ENCODE measurements at places on chromosomes 2 and 18.

- no peak for DNase-seq
Measured at GRCh38 chr18:57947117-57947516, 96.9 kb upstream of the NEDD4L start.

- DNase-seq: no peak
Measured at GRCh38 chr2:181004647-181005325, 24.4 kb downstream of the UBE2E3 start.

- no peak for DNase-seq
Measured at GRCh38 chr2:62293490-62294271, 97.8 kb downstream of the B3GNT2 start.

DNA sequence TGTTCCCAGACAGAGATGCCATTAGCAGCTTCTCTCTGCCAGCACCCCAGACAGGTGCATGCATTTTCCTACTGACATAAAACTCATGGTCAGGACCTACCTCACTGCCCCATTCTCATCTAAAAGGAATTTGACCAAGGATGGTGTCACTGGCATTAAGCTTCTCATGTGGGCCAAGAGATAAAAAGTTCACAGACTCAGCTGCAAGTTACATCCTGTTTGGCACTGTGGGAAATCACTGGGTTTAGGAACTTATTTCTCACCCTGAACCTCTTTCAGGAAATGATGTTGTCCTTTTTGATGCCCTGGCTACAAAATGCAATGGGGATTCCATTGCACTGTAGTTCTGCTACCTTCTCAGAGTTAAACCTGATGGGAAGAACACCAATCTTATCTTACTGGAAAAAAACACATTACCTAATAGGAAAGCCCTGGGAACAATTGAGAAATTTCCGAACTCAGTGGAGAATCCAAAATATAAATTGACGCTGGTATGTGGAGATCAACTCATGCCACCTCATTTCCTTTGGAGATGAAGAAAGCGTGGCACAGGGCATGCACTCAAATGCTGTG lies 252.1 kb upstream of the COPS8 start:
- DNase-seq: no peak

GRCh38 chr18:76619261-76619620 lies 124.2 kb upstream of the ZNF516 start:
- no peak for DNase-seq

DNA sequence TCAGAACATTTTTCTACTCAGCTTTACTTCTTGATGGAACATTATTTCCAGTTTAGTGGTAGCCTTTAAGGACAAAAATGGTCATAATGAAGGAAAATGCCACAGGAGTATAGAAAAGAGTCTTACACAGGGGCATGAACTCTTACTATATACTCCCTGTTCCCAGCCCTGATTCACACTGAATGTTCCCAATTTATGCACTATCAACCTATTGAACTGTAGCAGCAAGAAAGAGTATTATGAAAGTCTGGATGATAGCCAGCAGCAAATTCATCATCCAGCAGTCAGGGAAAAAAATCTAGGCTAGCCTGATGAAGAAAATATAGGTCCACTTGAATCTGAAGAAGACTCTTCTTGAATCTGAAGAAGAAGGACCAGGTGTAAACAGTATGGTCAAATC lies 1170.3 kb upstream of the CHAC2 start:
- no peak for DNase-seq

DNA sequence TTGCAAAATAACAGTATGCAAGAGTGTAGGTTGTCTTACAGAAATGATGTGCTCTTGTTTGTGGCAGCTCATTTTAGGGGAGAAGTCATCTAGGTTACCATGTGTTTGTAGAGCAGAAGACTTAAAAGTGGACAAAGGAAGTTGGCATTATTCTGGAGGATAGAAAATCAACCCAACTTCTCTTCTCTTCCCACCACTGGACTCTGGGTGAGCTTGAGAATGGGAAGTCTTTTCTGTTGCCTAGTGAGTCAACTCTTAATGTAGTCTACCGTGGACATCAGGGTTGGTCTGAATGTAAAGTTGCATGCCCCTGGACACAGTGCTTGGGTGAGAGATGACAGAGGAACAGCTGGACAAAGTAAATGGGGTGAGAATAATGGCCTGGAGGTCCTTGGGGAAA lies 98.3 kb downstream of the FMNL2 start:
- DNase-seq: no peak

GRCh38 chr18:48667276-48668254 lies 128.7 kb downstream of the CTIF start:
- no peak for DNase-seq

GRCh38 chr2:197992482-197993133 lies 188.2 kb downstream of the PLCL1 start:
- DNase-seq: no peak

DNA sequence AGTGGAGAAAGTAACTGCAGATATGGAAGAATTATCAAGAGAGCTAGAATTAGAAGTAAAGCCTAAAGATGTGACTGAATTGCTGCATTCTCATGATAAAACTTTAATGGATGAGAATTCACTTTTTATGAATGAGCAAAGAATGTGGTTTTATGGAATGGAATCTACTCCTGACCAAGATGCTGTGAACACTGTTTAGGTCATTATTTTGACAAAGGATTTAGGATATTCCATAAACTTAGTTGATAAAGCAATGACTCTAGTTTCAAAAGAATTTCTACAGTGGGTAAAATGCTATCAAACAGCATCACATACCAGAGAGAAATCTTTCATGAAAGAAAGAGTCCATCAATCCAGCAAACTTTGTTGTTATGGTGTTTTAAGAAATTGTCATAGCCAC lies 1317.7 kb upstream of the ACVR2A start:
- no peak for DNase-seq

DNA sequence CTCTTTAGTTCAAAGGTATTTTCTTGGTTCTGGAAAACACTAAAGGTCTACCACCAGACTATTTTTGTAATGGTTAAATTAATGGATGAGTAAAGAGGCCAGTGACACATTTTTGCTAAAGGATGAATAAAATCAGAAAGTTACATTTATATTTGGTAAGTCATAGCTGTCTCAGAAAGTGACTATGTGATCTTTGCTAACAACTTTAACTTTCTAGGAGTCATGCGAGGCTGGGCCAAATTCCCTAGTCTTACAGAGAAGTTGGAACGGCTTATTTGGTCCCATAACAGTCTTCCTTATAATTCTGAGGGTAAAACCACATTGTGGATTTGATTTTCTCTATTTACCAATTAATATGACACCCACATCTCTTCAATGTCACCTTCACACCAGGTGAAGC lies 198.1 kb downstream of the PDE1A start:
- no peak for DNase-seq

GRCh38 chr2:197799068-197799467 lies 5.3 kb upstream of the PLCL1 start:
- DNase-seq: no peak

DNA sequence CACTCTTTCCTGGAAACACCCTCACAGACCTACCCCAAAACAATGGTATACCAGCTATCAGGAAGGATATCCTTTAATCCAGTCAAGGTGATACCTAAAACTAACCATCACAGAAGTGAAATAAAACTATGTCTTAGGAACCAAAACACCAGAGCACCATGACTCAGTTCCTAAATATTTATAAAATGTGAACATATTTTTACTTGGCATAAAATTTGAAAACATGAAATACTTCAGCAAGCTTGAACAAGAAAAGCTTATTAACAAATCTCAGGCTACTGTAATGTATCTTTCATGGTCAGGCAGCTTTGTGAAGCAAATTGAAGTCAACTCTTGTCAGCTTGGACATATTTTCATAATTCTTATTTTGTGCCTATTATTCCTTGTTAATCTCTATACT lies 440.8 kb upstream of the CDH20 start:
- DNase-seq: no peak

DNA sequence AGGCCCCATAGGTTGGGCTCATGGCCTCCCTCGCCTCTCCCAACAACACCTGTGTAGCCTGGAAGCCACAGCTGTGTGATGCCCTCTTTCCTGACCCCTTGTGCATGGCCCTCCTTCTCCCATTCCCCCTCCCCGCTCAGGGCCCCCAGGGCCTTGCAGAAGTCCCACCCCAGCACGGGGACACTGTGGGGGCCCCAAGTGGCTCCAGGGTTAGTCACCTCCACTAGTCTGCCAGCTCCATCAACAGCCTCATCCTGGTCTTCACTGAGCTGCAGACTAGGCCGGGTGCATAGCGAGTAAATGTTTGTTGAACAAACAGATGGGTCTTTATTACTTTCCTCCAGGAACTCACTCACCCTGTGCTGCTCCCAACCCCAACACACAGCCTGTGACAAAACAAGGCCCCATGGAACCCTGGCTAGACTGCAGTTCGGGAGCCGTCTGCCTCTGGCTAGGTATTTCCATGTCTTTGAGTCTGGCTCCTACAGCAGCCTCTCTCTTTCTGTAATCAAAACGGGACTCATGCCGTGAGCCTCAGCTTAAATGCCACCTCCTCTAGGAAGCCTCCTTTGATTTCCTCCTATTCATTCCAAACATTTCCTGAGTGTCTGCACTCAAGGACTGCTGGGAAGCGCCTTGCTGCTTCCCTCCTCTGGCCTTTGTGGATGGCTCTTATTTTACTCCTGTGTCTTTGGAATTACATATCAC lies 109.9 kb upstream of the ID2 start:
- no peak for DNase-seq

GRCh38 chr18:59822612-59823550 lies 76.9 kb upstream of the PMAIP1 start:
- DNase-seq: no peak

DNA sequence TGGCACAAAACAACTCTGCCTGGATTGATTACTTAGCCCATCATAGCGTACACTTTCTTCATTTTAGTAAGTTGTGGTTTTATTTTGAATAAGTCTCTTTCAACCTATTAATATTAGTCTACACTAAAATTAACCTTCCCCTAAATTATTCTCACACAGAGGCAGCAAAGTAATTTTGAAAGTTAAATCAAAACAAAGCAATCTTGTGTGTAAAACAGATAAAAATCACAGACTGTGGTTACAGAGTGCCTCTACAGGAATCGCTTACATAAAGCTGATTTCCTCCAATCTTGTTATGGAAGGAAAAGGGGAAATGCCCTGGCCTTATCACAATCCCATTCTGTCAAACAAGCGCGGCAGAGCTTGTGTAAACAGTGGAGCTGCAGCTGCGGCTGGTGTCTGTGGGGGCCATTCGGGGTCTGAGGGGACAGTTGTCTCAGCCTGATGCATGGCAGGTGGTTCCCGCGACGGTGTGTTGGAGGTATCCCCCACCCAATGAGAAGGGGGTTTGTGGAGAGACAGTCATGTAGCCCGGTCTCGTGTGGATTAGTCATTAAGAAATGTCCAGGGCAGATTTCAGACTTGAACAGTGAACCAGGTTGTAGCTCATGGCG lies 42.1 kb downstream of the BCL2L11 start:
- DNase-seq: no peak

- DNase-seq: no peak
Measured at GRCh38 chr2:144012304-144012703, 507.6 kb downstream of the ZEB2 start.

DNA sequence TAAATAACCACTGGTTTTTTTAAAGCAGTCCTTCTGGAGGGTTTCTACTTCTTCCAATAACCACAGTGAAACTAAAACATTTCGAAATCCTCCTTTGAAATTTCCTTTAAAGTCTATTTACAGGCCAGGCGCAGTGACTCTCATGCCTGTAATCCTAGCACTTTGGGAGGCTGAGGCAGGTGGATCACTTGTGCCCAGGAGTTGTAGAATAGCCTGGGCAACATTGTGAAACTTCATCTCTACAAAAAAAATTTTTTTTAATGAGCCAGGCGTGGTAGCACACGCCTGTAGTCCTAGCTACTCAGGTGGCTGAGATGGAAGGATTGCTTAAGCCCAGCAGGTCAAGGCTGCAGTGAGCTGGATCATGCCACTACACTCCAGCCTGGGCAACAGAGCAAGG lies 15.2 kb downstream of the KIDINS220 start:
- no peak for DNase-seq

DNA sequence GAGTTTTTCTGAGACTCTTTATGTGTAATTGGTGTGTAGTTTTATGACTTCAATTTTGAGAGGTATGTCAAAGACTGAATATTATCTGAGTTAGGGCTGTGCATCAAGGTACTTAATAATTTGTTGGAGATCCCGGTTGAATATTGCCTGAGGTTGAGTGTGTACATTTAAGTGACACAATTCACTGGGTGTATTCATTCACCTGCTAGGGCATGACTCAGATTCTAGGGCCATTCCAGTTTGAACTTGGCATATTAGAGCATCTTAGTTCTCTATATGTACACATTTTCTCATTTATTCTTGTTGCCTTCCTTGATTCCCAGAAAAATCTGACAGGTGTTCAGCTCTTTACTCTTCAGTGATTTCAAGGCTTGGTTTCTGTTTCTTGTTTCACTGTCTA lies 12.5 kb downstream of the MAP4K4 start:
- DNase-seq: no peak

DNA sequence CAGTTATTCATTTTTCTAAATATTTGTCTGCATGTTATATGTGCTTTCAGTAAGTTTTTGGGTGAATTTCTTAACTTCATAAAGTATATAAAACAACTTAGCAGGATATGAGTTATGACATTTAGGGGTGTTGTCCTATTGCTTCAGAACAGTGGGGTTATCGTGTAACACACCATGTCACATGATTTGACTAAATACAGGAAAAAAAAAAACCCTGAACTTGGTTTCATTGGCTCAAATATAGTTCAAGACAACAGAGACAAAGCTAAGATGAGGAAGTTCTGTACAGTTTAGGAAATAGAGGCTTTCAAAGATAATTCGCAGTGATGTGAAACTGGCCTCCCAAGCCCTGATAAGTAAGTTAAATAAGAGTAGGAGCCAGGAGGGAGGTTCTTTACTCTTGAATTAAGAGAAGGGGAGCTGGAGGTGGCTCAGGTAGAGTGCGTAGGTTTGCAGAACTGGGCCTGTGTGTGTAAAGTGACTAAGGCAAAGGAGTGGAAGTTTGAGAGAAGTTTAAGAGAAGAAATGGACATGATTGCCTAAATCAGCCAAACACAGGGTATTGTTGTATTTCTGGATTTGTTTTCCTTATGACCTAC lies 53.9 kb downstream of the LIMS1 start:
- DNase-seq: no peak

- DNase-seq: no peak
Measured at GRCh38 chr2:42787788-42788477, 4.5 kb downstream of the HAAO start.

DNA sequence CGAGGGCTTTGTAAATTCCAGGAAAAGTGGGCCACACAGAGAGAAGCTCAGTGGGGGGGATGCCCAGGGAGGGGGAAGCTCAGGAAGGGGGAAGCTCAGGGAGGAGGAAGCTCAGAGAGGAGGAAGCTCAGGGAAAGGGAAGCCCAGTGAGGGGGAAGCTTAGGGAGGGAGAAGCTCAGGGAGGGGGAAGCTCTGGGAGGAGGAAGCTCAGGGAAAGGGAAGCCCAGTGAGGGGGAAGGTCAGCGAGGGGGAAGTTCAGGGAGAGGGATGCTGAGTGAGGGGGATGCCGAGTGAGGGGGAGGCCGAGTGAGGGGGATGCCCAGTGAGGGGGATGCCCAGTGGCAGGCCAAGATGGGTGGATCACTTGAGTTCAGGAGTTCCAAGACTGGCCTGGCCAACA lies 821 bp upstream of the CHRNG start:
- DNase-seq: no peak

DNA sequence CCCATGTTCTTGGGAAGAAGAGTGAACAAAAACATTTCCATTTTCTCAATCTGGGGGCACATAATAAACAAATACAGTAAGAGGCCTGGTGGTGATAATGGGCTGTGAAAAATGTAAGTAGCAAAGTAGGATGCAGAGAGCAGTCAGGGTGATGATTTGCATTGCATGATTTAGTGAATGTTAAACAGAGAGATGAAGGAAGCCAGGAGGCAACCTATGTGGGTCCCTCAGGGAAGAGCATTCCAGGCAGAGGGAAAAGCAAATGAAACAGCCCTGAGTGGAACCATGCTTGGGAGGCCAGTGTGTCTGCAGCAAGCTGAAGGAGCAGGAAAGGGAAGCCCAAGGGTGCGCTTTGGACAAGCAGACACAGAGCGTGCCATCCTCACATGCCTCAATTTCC lies 5.4 kb downstream of the VIT start:
- DNase-seq: no peak
